BJ (cell line): ENCODE measurements at places on chromosomes 2 and 18.

DNA sequence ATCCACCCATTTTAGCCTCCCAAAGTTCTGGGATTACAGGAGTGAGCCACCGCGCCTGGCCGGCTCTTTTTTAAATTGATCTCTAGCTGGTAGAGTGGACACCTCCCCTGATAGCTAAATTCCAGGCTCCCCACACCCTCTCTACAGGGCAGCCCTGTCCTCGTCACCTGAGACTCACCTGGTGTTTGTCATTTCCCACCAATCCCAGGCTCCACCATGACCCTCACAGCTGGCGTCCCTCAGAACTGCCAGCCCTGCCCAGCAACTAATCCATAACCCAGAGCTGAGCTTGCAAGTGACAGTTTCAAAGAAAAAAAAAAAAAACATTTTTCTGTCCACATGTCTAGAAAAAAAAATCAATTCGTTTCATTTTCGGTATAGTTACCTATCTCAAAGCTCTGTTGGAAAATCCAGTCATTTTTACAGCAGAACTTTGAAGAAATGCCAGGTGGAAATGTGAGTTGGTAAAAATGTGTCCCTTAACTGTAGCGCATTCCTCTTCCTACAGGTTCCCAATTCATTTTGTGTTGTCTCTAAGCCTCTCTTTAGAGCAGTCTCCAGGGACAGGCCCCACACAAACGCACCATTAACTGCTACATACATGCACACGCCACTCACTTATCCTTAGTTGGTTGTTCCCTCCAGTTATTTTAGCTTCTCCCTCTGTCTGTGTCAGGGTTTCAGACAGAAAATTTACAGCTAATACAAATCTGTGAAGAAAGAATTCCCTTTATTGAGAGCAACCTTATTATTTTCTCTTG lies 294.7 kb downstream of the FBXO15 start:
- DNase-seq, result no peak

GRCh38 chr2:120707816-120708215 lies 27.9 kb upstream of the GLI2 start:
- no peak for DNase-seq

- no peak for DNase-seq
These were observed 368.7 kb downstream of the SLC4A3 start for GRCh38 chr2:219995991-219996765.

DNA sequence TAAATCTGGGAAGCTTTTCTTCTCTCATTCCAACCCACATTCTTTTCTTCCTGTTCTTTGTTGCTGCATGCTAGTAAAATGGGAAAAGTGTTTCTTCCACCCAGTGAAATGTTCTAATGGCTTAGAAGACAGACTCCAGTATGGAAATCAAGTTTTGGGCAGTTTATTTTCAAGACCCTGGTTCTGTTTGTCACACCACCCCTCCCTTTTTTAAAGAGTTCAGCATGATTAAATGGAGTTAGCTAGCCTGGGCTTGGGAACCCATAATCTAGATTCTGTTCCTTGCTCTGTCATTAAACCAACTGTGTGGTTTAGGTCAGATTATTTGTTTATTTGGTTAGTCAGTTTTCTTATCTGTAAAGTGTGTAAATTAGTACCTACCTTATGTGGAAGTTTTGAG lies 151.8 kb upstream of the NT5C1B start:
- DNase-seq, result no peak

DNA sequence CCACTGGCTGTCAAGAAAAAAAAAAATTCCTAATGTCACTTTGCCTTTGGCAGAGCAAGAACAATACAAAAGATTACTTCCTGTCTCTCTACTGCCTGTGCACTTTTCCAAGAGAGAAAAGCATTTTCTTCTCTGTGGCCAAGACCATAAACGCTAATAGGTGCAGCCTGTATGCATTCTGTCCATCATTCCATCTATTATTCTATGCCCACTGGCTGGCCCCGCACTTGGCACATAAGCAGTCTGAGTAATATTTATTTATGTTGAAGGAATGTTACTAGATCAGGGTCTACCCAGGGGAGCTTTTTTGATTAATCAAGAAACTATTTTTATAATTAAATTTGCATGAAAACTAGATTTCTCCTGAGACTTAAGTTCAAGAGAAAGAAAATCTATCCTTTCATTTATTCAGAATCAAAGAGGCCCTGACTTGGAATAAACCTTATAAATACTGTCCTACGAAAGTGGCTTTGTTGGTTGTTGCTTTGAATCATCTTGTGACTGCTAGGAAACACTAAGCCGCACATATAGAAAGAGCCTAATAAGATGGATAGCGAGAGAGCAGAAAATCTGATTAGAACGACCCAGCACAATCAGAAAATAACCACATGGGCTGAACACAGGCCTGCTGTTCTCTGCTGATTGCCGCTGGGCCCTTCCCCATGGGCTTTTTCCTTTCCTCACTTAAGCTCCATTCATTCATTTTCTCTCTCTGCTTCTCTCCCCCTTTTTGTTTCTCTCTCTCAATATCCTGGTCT lies 59.4 kb downstream of the MMADHC start:
- DNase-seq, result no peak

GRCh38 chr2:119438726-119439284 lies 7.2 kb downstream of the TMEM37 start:
- no peak for DNase-seq

DNA sequence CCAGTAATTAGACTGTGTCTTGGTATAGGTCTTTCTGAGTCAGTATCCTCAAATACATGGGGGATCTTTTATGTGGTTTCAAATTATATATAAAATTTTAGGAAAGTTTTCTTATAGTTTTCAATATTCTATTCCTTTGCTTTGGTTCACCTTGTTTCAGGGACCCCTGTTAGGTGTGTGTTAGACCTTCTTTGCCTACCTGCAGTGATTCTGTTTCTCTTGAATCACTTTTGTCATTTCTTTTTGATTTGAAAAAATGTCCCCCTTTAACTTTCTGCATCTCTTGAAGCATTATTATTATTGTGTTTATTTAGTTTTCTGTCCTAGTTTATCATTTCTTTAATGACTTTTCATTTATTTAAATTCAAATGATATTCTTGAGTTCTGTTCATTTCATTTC lies 98.7 kb downstream of the FHOD3 start:
- no peak for DNase-seq

- no peak for DNase-seq
These were observed 450.3 kb downstream of the FBXO15 start for GRCh38 chr18:73697353-73697752.

DNA sequence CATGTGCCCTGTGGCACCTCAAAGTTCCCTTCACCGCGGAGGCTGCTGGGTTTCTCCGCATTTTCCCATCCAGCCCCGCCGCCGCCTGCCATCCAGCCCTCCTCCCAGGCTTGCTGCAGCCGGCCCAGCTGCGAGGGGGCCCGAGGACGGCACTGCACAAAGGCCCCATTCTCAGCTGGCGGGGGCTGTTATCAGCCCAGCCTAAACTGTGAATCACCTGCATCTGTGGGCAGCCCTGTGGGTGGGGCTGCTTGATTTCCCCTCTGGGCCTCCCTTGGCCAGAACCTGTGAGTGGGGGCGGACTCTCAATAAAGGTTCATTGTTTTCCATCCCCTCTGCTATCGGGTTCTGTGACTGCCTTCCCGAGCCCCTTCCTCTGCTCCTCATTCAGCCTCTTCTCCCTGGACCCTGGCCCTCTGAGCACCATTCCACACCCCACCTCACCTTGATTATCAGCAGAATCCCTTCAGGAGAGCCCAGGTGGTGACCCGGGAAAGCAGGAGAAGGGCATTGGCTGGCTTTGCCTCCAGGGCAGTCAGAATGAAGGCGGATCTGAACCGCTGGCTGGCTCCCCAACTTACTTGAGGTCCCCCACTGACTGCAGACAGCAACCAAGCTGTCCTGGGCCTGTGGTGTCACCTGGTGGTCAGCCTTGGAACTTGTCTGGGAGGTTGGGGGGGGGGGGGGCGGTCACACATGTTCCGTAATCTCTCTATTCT lies 204.5 kb downstream of the ZFP36L2 start:
- DNase-seq, result no peak

GRCh38 chr2:219629976-219630695 lies 2.7 kb downstream of the SLC4A3 start:
- no peak for DNase-seq

DNA sequence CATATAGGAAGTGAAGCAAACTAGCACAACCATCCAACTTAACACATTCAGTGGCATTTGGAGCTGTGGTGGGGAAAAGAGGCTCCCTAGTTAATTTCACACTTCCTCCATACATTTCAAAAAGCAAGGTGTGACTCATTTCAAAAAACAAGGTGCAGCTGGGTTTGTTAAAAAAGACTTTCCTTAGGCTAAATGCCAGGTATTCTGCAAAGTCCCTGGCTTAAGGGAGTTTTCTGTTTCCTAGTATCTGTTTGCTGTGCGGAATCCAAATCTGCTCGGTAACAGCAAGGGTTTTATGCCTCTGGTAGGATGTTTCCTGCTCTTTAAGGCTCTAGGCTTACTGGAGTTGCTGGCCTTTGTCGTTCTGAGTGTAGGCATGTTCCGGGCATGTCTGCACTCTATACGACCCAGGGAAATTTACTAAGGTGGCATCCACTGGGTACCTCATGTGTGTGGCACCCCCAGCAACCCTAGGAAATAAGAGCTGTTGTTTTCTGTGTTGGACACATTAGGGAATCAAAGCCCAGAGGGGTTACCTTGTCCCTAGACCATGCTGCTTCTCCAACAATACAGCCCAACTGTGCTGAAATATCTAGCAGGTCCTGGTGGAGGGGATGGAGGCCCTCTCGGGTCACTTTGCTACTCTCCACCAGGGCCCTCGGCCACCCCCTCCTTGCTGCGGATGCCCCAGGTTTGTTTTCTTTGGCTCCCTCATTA lies 634 bp upstream of the MSGN1 start:
- no peak for DNase-seq

GRCh38 chr2:218310853-218311540 lies 18.7 kb upstream of the TMBIM1 start:
- DNase-seq, result no peak

- no peak for DNase-seq
These were observed 9.6 kb upstream of the KCNG2 start for GRCh38 chr18:79787865-79788733.

- no peak for DNase-seq
These were observed 169.0 kb downstream of the OSR1 start for GRCh38 chr2:19189391-19189790.

- DNase-seq, result no peak
These were observed 358.3 kb downstream of the ZNF521 start for GRCh38 chr18:24993628-24994027.

DNA sequence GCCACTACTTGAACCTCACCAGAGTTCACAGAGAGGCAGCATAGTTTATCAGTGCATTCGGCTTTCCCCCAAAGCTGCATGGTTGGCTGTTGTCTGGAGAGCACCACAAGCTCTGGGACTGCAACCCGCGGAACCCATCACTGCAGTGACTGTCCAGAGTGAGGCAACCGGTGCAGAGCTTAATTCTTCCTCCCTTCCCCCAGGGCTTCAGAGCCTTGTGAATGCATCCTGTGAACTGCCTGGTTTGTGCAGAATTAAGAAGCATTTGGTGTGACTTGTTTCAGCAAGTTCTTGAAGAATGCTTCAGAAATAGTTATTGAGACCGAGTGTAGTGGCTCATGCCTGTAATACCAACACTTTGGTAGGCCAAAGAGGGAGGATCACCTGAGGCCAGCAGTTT lies 99.2 kb upstream of the FOSL2 start:
- DNase-seq, result no peak

DNA sequence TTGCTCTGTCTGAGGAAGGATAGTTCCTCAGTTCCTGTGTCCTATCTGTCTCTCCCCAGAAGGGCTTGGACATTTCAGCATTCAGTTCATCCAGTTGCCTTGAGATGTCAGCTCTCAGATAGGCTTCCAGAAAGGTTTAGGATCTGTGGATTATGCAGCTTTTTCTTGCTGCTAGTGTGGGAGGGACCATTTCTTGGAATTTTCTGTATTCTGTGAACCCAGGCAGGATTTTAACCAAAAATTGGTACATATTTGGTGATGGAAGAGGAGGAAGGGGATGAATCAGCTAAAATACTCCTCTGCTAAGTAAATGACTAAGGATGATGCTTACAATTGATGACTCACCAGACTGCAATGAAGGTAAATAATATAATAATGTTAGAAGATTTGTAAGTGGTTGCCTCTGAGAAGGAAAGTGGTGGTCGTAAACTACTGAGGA lies 58.6 kb upstream of the DOCK10 start:
- peak; percentile 89 for DNase-seq

DNA sequence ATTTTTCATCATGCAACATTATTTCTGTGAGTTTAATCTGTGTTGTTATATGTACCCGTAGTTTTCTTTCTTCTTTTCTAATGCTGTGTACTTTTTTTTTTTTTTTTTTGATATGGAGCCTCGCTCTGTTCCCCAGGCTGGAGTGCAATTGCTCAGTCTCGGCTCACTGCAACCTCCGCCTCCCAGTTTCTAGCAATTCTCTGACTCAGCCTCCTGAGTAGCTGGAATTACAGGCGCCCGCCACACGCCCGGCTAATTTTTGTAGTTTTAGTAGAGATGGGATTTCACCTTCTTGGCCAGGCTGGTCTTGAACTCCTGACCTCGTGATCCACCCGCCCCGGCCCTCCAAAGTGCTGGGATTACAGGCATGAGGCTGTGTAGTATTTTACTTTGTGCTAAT lies 155.4 kb downstream of the GALR1 start:
- no peak for DNase-seq

DNA sequence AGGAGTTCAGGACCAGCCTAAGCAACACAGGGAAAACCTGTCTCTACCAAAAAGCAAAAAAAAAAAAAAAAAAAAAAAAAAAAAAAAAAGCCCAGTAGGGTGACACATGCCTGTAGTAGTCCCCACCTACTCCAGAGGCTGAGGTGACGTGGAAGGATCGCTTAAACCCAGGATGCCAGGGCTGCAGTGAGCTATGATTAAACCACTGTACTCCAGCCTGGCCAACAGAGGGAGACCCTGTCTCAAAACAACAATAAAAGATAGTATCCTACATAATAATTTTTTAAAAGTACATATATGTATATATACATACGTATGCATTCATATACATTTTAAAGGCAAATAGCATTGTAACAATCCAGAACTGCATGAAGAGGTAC lies 51.7 kb downstream of the SOS1 start:
- DNase-seq, result no peak

GRCh38 chr2:160689441-160689840 lies 195.8 kb upstream of the RBMS1 start:
- DNase-seq, result no peak

GRCh38 chr2:70926042-70926441 lies 9.7 kb upstream of the ATP6V1B1 start:
- no peak for DNase-seq

GRCh38 chr18:10234281-10234680 lies 220.2 kb upstream of the APCDD1 start:
- no peak for DNase-seq

DNA sequence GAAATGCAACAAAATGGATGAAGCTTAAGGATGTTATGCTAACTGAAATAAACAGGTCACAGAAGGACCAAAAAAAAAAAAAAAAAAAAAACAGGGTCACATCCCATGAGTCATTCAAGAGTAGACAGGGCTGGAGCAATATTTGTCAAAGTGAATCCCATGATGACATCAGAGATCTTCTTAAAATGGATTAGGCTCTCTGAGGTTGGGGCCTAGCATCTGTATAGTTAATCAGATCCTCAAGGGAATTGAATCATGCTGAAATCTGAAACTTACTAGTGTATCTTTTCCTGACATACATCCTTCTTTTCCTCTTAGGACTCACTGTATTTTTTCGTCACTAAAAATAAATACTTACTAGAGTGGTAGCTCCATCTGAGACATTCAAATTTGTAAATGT lies 380.6 kb upstream of the NXPH2 start:
- DNase-seq, result no peak
